ENCODE measurements at places on chromosomes 2 and 18.
A peak's percentile ranks its signal among the peaks of the same experiment; 100 is the strongest.

DNA sequence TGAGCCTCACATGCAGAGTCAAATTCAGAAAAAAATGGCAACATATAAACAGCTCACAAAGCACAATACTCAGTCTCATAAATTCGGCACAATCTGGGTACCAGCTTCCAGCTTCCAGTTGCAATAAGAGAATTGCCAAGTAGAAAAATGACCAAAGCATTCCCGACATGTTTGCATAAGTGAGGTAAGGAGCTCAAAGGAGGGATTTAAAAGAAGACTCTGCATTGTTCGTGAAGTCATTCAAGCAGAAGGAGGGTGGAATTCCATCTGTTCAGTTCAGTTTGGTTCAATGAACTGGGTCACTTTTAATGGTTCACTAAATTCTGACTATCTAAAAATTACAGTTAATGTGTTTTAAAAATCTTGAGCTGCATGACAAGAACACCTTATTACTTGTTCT is 106.7 kb upstream of the KLHL14 start:
- DNase-seq: no peak

DNA sequence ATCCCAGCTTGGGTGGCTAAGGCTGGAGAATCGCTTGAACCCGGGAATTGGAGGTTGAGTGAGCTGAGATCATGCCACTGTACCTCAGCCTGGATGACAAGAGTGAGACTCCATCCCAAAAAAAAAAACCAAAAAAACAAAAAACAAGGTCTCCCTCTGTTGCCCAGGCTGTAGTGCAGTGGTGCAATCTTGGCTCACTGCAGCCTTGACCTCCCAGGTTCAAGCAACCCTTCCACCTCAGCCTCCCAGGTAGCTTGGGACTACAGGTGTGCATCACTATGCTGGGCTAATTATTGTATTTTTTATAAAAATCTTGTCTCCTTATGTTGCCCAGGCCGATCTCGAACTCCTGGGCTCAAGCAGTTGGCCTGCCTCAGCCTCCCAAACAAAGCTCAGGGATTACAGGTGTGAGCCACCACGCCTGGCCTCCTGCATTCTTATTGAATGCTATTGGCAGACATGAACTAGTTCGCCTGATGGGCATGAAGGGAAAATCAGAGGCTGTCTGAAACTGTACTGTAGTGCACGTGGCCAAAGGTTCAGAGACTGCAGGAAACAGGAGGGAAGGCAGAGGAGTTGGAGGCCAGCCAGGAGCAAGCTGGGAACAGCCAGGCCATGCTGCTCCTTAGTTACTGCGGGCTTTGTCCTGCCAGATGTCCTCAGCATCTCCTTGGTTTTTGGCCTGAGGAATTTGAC is 16.0 kb upstream of the ASXL2 start:
- DNase-seq: no peak

GRCh38 chr2:25512707-25513106 is 160.7 kb downstream of the DTNB start:
- no peak for DNase-seq

GRCh38 chr2:158723181-158723838 is 71.8 kb upstream of the DAPL1 start:
- DNase-seq: no peak

DNA sequence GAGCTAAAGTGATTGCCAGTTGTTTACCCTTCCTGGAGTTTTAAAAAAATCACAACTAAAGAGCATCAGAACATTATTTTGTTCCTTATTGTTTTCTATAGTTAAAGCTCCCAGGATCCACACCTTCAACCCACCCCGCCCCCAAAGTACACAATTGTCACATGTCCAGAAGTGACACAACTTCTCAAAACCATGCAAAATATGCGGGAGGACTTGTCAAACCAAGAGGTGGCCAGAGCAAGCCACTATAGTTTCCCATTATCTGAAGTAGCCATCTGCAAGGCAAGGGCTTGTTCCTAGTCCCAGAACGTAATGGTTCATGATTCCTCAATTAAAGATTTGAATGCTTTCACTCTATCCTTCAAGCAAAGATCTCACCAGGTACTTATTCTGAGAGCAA is 9.9 kb upstream of the INO80C start:
- no peak for DNase-seq

DNA sequence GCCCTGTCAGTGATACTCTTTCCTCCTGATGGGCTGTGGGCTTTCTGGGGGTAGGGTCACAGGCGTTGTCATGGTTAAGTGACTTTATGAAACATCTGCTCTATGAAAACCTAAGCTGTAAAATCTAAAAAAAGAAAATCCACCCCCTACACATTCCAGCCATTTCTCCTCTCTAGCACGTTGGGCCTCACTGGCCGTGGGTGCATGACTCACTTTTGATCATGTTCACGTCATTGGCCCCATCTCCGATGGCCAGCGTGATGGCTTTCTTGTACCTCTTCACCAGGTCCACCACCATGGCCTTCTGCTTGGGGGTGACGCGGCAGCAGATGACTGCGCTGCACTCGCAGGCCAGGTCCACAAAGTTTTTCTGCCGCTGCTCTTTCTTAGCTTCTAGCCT is 39.3 kb upstream of the NARS1 start:
- DNase-seq: no peak

- no peak for DNase-seq
These were observed 9.2 kb upstream of the TMEM247 start for GRCh38 chr2:46470114-46470628.

DNA sequence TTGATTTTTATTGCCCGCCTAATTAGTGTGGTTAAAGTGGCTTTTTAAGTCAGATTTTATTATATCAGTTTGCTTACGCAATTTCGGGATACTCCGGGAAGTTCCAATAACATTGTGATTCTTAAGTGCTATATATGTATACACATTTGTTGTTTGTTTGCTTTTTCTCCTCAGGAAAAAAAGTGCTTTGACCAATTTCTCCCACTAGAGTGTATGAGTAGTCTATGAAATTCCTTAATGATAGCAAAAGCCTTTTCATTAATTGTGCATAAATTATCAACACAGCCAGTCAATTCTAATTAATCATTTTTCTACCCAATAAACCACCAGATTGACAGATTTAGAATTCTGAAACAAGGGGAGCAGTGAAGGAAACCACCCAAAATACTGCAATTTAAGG is 172.2 kb downstream of the DPP10 start:
- DNase-seq: no peak

GRCh38 chr2:232810444-232810843 is 34.1 kb upstream of the KCNJ13 start:
- DNase-seq: no peak

GRCh38 chr18:3044931-3045698 is 32.2 kb upstream of the LPIN2 start:
- DNase-seq: no peak

DNA sequence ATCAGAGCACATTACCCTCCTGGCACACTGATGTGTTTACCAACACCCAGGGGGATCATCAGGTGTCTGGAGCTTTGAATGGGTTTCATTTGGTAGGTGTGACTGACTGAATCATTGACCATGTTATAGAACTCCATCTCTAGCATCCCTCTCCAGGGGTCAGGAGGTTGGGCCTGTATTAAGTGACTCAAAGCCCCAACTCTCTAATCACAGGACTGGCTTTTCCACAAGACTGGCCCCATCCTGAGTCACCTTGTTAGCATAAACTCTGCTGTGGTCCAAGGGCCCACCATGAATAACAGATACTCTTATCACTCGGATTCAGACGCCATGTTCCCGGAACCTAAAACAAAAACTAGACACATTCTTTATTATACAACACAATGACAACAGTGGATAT is 125.9 kb upstream of the NDUFV2 start:
- no peak for DNase-seq

GRCh38 chr2:72673279-72673678 is 152.6 kb downstream of the EXOC6B start:
- DNase-seq: no peak

GRCh38 chr2:23803264-23803964 is 123.5 kb downstream of the ATAD2B start:
- DNase-seq: no peak

GRCh38 chr2:208496129-208496528 is 89.5 kb downstream of the PTH2R start:
- DNase-seq: no peak

- no peak for DNase-seq
These were observed at the start of gene DES for GRCh38 chr2:219418155-219419011. Gene DES (plus strand): TSS chr2:219418377. CDS start chr2:219418463, 86 bp downstream.

DNA sequence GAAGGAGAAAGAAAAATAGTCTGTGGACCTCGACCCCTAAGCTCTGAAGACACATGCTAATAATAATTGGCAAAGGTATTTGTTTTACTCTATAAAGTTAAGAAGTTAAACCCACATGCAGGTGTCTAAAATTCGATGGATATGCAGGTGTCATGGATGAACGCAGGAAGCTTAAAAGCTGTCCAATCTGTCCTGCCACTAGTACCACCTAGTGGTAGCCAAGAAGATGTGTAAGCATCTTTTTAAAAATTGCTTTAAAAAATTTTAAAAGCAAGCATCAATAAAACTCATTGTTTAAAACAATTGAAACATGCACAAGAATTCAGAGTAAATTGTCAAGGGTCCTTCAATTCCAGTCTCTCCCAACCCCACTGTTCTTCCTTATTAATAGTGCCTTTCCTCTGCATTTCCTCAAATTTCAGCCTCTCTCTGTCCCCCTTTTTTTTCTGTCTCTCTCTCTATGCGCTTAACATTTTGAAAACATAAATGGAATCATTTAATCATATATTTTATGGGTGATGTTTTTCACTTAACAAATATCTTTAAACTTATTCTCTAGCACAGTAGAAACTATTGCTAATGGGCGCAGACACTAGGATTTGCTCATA is 30.6 kb upstream of the PPP3R1 start:
- peak; percentile 67 for DNase-seq

Data from RKO (cell line).